A549 treated with Mapracorat at 1 μM for 4 hours (cell line): ENCODE measurements at places on chromosomes 3 and 15. TPM values are rescaled to one million over a fixed set of nuclear protein-coding genes. Genes with fewer than 3 reads are reported as not detected.

Gene CLDN11
- total RNA-seq, result 0.13 to 0.21 TPM (median 0.18 TPM) in 3 of 5 replicates, not detected in the others

Gene TMCO5A
- not detected in 5 replicates for total RNA-seq

Gene TEX55
- total RNA-seq, result not detected in 5 replicates

Gene ZNF660
- total RNA-seq, result not detected in 5 replicates

Gene FBXO40
- total RNA-seq, result not detected in 5 replicates

Gene ZDHHC19
- total RNA-seq, result 0.29 to 0.38 TPM (median 0.34 TPM) in 3 of 5 replicates, not detected in the others

Gene CHRM5
- 0.03 to 0.04 TPM in 2 of 5 replicates, not detected in the others for total RNA-seq
